Caudate nucleus (tissue), 63 donors: ENCODE measurements at places on chromosomes 5 and 9.

- DNase-seq: no peak
Measured at GRCh38 chr5:31329715-31330114, 136.2 kb downstream of the CDH6 start.

DNA sequence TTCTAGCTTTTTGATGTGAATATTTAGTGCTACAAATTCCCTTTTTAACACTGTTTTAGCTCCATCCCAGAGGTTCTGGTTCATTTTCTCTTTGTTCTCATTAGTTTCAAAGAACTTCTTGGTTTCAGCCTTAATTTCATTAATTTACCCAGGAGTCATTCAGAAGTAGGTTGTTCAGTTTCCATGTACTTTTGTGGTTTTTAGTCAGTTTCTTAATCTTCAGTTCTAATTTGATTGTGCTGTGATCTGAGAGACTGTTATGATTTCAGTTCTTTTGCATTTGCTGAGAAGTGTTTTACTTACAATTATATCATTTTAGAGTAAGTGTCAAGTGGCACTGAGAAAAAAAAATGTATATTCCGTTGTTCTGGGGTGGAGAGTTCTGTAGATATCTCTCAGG lies 240.1 kb upstream of the RASA1 start:
- DNase-seq: no peak

- no peak for DNase-seq
Measured at GRCh38 chr9:99779277-99779676, 42.4 kb upstream of the NR4A3 start.

GRCh38 chr9:78354324-78354973 lies 57.5 kb downstream of the PSAT1 start:
- DNase-seq: no peak

DNA sequence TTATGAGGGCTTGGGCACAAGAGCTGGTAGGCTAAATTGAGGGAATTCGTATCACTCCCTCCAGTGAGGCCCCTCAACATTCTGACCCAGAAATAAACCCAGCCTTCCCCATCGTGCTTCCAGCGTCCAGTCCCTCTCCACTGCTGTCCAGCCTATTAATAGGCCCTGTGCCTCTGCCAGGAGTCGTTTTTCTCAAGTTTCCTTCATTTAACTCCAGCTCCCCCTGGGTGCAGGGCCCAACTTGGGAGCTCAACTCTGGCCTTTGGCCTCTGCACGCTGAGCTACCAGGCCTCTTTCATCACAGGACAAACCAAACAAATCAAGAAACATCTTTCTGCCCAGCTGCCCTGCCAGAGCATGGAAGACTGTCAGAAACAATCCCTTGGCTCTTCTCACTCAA lies 10.0 kb downstream of the HBEGF start:
- DNase-seq: no peak

DNA sequence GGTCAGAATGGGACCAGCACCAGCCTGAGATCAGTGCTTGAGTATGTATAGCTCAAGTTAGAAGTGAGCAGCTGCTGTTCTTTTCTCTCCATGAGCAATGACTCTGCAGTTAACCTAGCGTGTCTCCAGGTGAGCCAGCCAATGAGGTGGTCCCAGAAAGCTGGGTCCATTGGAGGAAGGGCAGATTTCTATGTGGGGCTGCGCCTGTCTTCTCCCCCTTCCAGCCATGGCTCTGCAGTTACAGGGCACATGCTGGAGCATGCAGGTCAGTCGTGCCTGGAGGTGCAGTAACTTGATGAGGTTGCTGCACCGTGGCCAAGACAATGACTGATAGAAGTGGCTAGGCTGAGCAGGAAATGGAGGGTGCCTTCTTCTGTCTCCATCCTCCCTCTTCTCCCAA lies 29.6 kb upstream of the CXCL14 start:
- DNase-seq: no peak

GRCh38 chr9:37801287-37801850 lies 772 bp downstream of the DCAF10 start:
- DNase-seq: no peak

DNA sequence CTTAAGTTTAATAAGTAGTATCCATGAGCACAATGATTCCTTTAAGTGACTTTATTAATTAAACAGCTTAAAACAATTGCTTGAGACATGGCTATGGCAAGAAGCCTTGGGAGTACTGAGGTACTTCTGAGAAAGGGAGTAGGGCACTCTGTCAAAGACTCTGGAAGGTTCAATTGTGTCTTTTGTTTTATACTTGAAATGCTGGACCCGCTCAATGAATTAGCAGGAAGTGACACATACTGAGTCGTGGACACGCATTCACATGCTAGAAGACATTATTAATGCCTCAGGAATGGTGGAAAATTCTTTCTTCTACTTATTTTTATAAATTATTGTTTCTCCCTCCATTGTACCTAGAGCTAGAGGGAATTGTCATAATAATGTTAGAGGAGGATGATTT lies 347.3 kb upstream of the ZNF608 start:
- DNase-seq: no peak

DNA sequence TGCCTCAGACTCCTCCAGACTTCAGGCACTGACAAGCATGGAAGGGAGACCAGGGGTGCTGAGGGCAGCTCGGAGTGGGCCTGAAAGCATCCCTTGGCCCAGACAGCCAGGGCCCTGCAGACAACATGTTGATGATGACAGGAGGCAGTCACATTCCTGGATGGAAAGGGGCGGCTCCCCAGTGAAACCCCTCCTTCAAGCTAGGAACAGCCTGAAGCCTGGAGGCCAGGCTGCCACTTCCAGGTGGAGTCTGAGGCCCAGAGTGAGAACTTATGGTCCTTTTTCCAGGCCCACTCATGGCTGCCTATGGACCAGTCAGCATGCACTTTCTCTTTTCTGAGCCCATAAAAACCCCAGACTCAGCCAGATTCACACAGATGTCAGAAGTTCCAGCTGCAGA lies 104.2 kb upstream of the HCN1 start:
- DNase-seq: no peak

DNA sequence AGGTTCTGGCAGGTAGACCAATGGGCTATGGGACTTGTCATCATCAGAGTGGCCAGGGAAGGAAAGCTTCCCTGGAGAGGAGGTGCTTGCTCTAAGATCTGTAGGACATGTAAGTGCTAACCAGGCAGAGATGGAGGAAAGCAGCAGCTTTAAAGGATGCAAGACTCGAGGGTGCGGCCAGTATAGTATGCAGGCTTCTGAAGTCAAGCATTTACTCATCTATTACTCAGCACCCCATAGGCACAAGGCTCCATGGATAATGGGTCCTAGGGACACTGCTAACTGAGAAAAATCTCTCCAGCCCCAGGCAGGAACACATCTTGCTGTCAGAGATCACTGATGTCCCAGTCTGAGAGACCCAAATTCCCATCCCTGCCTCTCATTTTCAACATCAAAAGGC lies 49.7 kb downstream of the WWC1 start:
- DNase-seq: no peak

DNA sequence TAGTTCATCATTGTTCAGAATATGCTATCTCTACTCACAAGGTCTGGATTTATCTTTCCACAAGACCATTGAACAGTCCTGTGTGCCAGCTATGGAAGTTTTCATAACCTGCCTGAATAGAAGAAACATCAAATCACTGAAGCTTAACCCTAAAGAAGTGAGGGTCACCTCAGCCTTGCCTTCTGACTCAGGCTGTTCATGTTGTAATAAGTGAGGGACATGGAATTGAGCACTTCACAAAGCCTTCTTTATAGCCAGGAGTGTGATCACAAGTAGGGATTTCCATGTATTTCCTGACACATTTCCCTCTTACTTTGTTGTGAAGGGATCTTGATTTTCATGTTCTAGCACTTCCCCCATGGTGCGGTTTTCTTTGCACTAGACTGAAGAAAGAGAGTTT lies 577.5 kb upstream of the WWC1 start:
- DNase-seq: no peak

DNA sequence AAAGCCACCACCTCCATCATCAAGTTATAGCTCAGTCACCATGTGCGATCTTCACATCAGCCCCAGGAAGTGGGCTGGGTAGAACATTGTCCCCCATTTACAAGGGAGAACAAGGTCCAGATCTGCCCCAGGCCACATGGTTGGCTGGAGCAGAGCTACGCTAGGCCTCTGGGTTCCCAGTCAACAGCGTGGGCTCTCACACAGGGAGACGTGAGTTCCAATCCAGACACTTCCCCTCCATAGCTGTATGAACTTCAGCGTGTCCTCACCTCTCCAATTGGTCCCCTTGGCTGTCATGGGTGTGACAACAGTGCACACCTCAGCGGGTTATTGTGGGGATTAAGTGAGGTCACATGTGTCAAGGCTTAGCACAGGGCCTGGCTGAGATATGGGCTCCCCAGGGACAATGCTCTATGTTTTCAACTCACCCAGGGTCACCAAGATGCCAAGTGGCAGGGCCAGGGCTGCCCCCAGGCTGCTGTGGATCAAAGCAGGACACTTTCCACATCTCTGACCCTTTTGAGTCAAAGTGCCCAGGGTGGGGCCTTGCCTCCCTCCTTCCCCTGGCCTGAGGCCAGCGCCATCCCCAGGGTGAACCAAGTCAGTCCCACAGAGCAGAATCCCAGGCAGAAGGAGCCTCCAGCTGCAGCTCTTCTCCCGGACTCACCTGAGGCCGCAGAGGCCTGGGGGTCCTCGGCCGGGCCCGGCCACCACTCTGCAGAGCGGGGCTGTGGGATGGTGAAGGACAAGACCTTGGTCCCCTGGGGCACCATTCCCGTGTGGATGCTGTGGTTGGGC lies 19.8 kb downstream of the AKNA start:
- no peak for DNase-seq

- no peak for DNase-seq
Measured at GRCh38 chr5:39236718-39237117, 17.4 kb upstream of the FYB1 start.

- no peak for DNase-seq
Measured at GRCh38 chr5:10297646-10298204, 10.0 kb downstream of the CMBL start.

- no peak for DNase-seq
Measured at GRCh38 chr9:118567861-118568260, 801.4 kb downstream of the BRINP1 start.

- DNase-seq: no peak
Measured at GRCh38 chr9:133772581-133772980, 34.4 kb upstream of the SARDH start.

- DNase-seq: no peak
Measured at GRCh38 chr9:126429190-126429589, 102.6 kb downstream of the MVB12B start.

DNA sequence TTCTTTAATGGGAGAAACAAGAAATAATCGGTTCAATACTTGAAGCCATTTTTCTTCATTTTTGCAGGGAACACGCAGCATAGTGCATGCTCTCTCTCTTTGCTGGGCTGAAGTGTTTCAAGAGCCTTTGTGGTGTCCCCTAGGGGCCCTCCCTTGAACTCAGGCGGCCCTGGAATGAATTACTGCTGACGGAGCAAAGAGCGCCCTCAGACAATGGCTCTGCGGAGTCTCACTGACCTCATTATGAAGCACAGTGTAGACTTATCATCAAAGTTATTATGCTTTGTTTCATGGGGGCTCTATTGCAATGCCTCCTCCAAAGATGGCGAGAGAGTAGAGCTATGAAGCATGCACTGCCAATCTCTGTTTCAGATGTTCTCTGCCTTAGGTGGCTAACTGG lies 64.8 kb upstream of the ADCY2 start:
- no peak for DNase-seq

- DNase-seq: no peak
Measured at GRCh38 chr9:81477669-81478068, 211.7 kb downstream of the TLE1 start.

- DNase-seq: no peak
Measured at GRCh38 chr9:126411225-126411947, 84.8 kb downstream of the MVB12B start.
